Ovary (tissue), 10 donors: ENCODE measurements at places on chromosomes 1 and 21. TPM values are rescaled to one million over a fixed set of nuclear protein-coding genes. Genes with fewer than 3 reads are reported as not detected.

PRKAA2 gene
- total RNA-seq, result 3.5 TPM

OR10K1 gene
- total RNA-seq, result not detected

IL19 gene
- total RNA-seq, result not detected

TAS1R1 gene
- 0.33 TPM for total RNA-seq

ACTL8 gene
- not detected for total RNA-seq

PHF13 gene
- 11.0 TPM for total RNA-seq

TRABD2B gene
- total RNA-seq, result 1.6 TPM

CEP170 gene
- 57.3 TPM for total RNA-seq

MPZ gene
- 1.6 TPM for total RNA-seq

NBPF15 gene
- total RNA-seq, result 11.9 TPM

PLXNA2 gene
- 55.5 TPM for total RNA-seq

TRIM46 gene
- not detected for total RNA-seq

AMY1A gene
- total RNA-seq, result not detected

ECM1 gene
- total RNA-seq, result 11.0 TPM

SYNC gene
- 12.6 TPM for total RNA-seq

PPIAL4G gene
- total RNA-seq, result 0.11 TPM

MTARC2 gene
- 23.8 TPM for total RNA-seq

TRIM63 gene
- total RNA-seq, result not detected

CELA3B gene
- 19.2 TPM for total RNA-seq

IVL gene
- not detected for total RNA-seq

ITLN2 gene
- 1.8 TPM for total RNA-seq

TRIM17 gene
- total RNA-seq, result 3.0 TPM

ANGPTL1 gene
- total RNA-seq, result 43.9 TPM

KRTAP7-1 gene
- not detected for total RNA-seq

TSACC gene
- total RNA-seq, result not detected

NR5A2 gene
- total RNA-seq, result 3.0 TPM

TDRD10 gene
- 8.4 TPM for total RNA-seq

PDZK1IP1 gene
- 6.6 TPM for total RNA-seq

OLIG1 gene
- total RNA-seq, result not detected

DCDC2B gene
- 1.7 TPM for total RNA-seq

APP gene
- 345 TPM for total RNA-seq

KLHDC7A gene
- 0.65 TPM for total RNA-seq

LRRC39 gene
- 1.9 TPM for total RNA-seq

GUCA2B gene
- not detected for total RNA-seq

TTC34 gene
- 2.5 TPM for total RNA-seq

ADAM15 gene
- total RNA-seq, result 76.6 TPM

CD1B gene
- not detected for total RNA-seq

EFNA1 gene
- total RNA-seq, result 15.7 TPM

HMGCS2 gene
- total RNA-seq, result 0.30 TPM

AIRE gene
- total RNA-seq, result not detected
